Fibroblast of skin of right biceps (primary cell): ENCODE measurements at places on chromosomes 11 and 22.

DNA sequence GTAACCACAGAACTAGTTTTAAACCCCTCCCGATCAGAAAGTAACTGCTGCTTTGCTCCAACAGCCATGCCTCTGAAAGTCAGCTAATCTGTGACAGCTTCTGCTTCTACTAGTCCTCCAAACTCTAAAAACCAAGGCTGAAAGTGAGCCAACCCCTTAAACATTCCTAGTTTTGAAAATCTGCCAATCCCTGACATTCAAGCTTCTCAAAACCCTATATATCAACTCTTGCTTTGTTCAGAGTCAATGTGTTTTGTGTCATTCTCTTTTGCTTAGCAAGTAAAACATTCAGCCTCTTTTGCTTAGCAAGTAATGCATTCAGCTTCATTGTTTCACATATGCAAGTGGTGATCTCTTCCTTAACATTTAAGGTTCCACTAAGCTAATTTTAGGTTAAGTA is 56.9 kb downstream of the ATG16L2 start:
- DNase-seq: peak; percentile 71

DNA sequence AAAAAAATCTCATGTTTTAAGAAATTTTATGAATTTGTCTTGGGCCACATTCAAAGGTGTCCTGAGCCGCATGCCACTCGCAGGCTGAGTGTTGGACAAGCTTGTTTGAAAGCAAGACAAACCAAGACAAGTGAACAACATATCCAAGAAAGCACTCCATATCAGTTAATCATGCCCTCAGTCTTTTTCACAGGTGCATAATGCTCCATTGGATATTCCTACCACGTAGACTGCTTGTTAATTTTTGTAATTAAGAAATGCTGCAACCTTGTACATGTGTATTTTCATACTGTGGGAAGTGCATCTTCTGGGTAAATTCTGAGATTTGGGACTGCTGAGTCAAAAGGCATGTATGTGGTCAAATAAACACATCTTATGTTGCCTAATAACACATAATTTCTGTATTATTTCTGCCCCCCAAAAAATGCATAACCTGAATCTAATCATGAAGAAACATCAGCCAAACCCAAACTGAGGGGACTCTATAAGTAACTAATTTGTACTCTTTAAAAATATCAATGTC is 8.2 kb downstream of the RRAS2 start:
- DNase-seq: no peak

GRCh38 chr11:23974051-23974450 is 522.8 kb upstream of the LUZP2 start:
- peak; percentile 36 for DNase-seq

DNA sequence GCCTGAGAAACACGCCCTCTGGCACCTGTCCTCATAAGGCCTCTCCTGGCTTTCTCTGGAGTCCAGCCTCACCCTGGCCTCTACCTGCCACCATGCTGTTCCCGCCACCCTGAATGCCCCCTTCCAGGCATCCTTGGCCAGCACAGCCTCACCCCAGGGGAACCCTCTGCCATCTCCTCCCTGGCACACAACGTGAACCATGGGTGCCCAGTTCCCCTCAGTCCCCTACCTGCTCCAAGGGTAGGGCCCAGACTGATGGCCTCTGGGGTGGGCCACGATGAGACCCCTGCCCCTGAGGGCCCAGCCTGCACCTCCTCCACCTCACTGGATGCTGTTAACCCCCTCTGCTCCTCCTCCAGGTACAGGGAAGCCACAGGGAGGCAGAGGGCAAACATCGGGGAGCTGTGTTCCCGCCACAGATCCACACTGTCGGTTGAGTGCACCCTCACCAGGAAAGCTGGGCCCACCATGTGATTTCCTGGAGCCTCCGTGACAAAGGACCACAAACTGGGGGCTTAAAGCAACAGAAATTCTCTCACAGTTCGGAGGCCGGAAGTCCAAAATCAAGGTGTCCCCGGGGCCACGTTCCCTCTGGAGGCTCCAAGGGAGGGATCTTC is 169.6 kb downstream of the BRD1 start:
- DNase-seq: no peak

DNA sequence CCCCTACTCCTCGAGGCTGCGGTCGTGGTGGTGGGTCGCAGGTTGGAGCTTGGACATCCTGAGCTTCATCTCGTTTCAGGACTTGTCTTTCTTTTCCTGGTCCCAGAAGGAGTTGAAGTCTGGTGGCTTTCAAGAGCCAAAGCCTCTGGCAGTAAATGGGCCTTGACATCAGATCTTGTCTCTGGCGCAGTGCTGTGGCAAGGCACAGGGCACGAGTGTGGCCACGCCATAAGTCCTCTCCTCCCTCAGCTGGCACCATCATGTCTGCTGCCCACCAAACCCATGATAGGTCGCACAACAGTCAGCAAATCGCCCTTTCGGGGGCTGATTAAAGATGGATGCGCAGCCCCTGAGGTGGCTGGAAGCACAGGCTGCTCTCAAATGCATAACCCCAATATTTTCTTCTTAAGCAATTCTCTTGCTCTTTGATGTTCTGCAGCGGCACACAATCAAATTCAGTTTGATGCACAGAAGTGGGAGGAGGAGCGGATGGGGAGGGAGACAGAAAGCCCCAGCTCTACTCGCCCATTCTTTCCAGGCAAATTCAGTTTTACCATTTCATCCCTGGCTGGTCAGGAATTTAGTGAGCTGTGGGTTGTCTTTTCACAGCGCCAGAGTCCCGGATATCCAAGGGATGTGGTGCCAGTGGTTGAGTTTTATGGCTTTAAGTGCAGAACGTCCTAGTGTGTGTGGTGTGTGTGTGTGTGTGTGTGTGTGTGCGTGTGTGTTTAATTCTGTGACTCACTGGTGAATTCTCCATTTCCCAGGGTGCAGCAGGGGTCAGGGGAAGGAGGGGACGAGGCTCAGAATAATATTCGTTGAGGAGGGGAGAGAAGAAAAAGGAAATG is 162.0 kb downstream of the DSCAML1 start:
- DNase-seq: peak; percentile 35

DNA sequence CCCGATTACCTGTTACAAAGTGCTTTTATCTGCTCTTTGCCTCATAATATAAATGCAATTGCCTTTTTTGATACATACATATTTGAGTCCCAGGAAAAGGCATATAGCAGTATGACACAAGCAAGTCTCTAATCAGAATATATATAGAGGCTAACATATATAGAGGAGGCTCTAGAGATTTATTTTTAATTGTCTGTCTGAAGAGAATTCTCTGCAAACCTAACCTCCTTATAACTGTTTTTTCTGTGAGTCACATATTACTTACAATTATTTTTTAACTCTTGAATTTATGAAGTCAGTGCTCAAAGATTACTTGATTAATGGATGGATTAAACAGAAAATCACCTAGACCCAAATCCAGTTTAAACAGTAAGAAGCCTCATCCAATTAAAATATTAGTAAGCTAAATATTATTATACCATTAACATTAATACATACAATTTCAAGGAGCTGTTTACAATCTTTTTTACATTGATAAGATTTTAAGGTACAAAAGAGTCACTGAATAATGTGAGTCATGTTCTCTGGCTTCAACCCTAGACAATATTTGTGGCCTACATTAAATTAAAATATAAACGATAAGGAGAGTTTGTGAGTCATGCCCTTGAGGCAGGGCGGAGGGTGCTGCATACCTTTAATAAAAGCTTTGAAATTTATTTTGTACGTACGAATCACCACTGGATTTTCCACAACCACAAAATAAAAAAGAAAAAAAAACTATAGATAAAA is 19.2 kb upstream of the MMP13 start:
- DNase-seq: peak; percentile 85

GRCh38 chr22:42500161-42500835 is 19.3 kb downstream of the RRP7A start:
- peak; percentile 69 for DNase-seq

- no peak for DNase-seq
These were observed 22.4 kb downstream of the SIK2 start for GRCh38 chr11:111624608-111625007.

- DNase-seq: peak; percentile 85
These were observed 27.4 kb upstream of the MALAT1 start for GRCh38 chr11:65471447-65471891.

DNA sequence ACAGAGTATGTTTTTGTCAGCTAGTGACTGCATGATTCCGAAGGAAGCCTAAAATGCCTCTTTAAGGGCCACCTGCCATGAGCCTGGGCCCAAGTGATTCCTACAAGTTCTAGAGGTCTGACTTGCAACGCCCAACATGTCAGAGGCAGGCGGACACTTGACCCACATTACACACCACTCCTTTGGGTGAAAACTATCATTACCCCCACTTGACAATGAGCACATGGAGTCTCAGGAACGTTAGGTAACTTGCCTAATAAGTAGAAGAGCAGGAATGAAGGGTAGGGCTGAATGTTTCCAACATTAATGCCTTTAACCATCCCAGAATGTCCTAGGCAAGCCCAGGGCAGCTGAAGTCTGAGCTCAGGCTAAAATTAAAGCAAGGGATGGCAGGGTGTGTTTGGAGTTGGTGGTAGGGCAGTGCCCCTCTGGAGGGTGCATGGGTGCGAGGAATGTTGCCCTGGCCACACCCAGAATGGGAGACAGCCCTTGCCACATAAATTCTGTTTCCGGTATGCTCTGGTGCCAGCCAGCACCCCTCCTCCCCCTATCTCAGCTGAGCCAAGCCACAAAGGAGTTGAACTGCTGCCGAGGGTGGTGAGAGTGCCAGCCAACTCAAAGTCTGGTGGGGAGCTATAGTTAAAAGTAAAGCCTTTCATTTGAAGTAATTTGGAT is 2.5 kb downstream of the PLAAT2 start:
- DNase-seq: no peak

DNA sequence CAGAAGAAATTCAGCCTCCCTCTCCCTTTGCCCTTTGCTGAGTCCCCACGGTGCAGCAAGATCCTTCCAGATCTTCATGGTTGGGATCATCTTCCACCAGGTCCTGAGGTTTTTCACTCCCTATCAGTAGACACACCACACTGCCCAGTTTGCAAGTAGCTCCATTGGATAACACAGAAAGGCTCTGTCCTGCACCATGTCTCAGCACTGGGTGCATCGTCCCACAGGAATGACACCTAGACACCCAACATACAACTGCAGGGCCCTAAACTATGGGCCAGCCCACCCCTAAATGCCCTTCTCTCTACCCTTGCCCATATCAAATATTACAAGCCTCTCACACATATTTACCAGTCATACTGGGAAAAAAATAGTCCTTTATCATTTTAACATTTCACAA is 9.4 kb downstream of the KLHL22 start:
- DNase-seq: no peak

DNA sequence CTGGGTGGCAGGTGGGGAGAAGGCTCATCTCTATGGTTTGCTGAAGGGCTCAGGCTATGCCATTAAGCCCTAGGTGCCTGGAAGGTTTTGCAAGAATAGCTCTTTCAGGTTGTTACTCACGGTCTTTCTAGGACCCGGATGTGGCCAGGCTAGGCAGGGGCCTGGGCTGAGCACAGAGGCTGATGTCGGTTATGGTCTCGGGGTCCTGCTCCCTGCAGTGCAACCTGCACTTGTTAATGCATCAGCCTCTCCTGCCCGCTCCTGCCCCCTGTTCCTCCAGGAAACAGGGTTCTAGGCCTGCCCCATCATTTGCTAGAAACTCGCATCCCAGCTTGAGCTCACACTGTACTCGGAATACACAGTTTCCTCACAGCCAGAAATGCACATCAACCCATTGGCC is 79.1 kb upstream of the SLC22A12 start:
- no peak for DNase-seq

GRCh38 chr11:62560566-62561103 is 13.1 kb downstream of the EEF1G start:
- peak; percentile 98 for DNase-seq

- no peak for DNase-seq
These were observed 20.8 kb downstream of the C11orf71 start for GRCh38 chr11:114379394-114380069.

DNA sequence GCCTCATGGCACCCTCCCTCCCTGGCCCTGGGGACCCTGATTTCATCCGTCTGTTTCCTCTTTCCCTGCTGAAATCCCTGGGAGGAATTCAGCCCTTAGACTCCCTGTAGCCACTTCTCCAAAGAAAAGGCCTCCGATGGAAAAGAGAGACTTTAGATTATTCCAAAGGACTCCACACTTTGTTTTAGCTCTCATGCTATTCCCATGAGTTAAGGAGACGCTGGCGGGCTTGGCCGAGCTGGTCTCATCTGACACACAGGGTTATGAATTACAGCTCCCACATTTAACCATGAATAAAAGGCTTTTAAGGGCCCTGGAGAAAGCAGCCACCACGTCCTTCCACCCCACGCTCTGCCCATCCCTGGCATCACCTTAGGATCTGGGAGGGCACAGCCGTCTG is 57.0 kb downstream of the ANO1 start:
- DNase-seq: no peak

DNA sequence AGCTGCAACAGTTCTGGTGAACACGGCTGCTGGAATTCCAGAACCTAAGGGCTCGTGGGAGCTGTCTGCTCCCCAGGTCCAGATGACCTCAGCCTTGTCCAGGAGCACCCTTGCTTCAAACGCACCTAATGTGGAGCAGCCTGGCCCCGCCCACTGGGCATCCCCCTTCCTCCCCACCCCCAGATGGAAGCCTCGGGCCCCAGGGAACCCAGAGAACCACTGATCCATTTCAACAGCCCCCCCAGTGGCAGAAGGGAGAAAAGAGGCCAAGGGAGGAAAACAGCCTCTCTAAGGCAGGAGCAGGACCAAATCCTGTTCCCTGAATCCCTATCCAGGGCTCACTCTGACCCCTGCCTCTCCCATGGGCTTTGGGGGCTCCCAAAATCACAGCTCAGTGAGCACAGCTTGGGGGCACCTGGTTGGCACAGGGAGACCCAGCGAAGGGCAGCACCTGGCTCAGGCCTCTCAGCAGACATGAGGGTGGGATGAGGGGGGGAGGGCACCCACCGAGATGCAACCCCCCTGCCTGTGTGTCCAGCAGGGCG is 1.2 kb downstream of the CYTH4 start:
- DNase-seq: no peak

- peak; percentile 65 for DNase-seq
These were observed 1.6 kb downstream of the RAC2 start for GRCh38 chr22:37242395-37242918.

DNA sequence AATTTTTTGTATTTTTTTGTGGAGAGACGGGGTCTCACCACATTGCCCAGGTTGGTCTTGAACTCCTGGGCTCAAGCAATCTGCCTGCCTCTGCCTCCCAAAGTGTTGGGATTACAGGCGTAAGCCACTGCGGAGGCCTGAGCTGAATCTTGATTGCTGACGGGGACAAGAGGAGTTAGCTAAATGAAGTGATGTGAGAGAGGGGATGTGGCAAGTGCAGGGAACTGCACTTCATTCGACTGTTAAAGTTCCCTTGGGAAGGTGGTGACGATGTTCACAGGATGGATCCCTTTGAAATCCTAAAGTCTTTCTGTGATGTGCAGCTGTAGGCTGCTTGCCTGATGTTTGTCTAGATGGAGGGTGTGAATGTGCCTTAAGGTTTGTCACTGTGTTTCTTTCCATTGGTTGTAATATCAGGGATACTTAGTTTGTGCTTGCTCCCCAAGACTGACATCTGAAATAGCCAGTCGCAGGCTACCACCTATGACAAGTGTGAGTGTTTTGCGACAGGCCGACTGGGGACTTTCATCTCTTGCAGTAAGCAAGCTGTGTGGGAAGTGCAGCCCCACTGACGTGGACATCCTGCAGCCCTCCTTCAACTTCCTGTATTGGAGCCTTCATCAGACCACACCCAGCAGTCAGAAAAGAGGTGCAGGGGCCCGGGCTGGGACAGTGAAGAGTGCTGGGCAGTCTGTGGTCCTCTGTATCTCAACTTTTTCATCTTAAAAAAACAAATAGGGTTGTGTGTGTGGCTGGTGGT is 19.6 kb upstream of the CCDC134 start:
- peak; percentile 56 for DNase-seq

- peak; percentile 30 for DNase-seq
These were observed 606 bp downstream of the RASSF7 start for GRCh38 chr11:561148-562003.

- DNase-seq: no peak
These were observed 17.1 kb upstream of the TPH1 start for GRCh38 chr11:18063125-18063524.
